ENCODE measurements at places on chromosomes 1 and 21.

DNA sequence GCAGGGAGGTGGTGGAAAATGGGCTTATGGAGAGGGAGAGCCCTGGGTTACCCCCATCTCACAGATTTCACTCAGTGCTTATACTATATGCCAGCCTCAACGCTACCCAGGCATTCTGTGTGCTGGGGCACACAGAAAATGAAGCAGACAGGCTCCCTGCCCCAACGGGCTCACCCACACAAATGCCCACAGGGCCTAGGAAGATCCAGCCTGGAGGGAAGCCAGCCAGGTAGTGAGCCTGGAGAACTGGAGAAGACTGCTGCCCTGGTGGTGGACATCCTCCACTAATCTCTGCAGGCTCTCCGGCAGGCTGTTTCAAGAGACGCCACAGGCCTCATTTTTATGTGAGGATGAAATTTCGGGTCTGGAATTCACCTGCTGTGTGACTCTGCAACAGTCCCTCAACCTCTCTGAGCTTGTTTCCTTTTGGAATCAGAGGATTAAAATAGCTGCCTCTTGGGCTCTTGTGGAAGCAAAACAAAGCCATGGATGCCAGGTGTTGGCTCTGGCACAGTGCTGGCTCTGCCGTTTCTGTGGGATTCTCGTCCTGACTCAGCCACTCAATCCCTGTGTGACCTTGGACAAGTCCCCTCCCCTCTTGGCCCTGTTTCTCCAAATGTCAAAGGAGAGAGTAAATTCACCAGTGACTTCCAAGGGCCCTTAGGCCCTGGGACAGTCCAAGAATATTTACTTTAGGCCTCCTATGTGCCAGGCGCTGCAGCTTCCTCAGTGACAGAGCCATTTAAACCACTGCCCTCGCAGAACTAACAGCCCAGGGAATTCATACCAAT lies 3.6 kb downstream of the PAQR7 start:
- no peak for DNase-seq

DNA sequence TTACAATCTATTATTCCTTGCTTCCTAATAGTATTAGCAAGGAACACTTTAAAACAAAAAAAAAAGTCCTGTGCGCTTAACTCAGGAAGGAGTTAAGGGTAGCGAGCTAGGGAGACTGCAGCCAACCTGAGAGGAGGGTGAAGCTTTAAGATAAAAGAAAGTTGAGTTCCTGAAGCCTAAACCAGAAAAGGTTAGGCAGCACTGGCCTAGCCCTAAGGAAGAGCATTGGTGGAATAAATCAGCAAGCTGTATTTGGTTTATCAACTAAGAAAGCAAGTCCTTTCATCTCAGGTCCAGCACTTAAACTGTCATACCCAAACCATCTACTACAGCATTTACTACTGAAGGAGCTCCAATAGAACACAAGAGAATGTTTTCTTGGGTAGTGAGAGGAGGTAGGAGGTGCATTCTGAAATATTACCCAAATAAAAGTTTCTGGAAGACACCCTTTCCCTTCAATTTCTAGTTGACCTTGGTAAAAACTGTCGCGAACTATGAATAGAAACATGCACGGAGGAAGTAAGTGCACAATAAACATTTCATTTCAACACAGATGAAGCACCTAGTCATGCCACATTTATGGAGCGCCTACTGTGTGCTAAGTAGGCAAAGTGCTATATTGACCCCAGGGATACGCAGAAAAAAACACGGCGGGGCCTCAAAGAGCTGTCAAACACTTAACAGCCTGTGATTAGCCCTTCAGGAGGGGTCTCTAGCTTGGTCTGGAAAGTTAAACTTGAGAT lies 1.3 kb downstream of the GLRX2 start:
- DNase-seq, result no peak

DNA sequence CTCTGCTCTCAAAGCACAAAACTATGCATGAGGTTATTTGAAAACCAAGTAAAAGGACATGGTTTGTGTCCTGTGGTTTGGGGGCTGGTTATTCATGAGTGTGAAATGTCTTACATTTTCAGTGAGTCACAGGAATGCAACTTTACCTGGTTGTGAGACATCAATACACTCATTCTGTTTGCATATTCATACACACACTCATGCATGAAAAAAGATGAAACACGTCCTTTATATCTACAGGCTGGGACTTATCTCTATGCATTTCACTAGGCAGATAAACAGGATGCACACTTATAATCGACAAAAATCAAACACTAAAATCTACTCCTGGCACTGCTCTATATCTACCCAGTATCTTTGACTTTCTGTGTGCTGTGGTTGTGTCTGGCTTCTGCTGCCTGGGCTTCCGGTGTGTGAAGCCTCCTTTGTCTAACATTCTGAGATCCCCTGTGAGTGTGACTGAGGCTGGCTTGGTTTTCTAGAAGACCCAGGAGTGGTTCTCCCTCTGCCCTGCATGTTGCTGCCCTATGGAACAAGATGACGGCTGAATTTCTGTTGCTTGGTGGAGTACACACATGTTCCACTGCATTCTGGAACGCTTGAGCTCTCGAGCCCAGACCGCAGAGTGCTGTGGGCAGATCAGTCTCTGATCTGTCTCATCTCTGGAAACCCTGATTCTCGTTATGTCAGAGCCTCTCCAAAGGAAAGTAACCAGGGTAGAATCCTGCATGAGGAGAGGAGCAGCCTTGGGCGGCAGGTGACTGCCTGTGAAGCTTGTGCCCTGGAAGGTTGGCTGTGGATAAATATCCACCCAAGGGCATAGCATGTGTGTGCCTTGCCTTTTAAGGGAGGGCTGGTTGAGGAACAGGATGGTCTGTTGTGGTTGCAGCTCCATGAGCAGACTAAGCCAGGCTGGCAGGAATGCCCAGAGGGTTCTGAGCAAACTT lies 19.7 kb upstream of the FASLG start:
- DNase-seq, result no peak

GRCh38 chr1:223474804-223475203 lies 81.6 kb downstream of the CCDC185 start:
- no peak for DNase-seq

Measured in GM23338 (cell line).